Urothelium cell line (cell line): ENCODE measurements at places on chromosomes 1 and 21.

DNA sequence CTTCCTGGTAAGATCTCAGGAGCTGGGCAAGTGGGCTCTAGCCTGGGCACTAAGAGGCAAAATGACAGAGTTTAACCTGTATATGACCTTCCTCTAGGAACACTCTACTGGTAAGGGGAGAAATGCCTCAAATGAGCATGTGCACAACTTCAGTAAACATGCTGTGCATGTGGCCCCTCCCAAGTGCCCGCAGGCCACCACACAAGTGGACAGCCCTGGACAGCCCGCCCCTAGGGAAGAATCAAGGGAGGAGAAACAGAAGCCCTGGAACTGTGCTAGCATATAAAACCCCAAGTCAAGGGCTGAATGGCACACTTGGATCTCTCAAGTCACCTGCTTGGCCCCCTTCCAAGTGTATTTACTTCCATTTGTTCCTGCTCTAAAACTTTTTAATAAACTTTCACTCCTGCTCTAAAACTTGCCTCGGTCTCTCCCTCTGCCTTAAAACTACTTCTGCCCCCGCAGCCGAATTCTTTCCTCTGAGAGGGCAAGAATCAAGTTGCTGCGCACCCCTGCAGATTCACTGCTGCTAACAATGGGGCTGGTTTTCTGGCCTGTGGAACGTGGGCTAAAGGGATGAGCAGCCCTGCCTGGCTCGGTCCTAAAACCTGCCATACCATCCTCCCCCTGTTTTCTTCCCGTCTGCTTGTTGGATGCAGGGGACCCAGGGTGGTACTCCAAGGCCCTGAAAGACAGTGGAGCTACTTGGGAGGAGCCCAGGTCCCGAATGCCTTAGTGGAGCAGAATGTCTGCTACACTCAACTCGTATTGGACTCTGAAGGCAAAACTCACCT lies 93.5 kb downstream of the IER5 start:
- no peak for DNase-seq

- DNase-seq, result no peak
Observed at GRCh38 chr21:35922618-35923017, 137.7 kb downstream of the SETD4 start.

DNA sequence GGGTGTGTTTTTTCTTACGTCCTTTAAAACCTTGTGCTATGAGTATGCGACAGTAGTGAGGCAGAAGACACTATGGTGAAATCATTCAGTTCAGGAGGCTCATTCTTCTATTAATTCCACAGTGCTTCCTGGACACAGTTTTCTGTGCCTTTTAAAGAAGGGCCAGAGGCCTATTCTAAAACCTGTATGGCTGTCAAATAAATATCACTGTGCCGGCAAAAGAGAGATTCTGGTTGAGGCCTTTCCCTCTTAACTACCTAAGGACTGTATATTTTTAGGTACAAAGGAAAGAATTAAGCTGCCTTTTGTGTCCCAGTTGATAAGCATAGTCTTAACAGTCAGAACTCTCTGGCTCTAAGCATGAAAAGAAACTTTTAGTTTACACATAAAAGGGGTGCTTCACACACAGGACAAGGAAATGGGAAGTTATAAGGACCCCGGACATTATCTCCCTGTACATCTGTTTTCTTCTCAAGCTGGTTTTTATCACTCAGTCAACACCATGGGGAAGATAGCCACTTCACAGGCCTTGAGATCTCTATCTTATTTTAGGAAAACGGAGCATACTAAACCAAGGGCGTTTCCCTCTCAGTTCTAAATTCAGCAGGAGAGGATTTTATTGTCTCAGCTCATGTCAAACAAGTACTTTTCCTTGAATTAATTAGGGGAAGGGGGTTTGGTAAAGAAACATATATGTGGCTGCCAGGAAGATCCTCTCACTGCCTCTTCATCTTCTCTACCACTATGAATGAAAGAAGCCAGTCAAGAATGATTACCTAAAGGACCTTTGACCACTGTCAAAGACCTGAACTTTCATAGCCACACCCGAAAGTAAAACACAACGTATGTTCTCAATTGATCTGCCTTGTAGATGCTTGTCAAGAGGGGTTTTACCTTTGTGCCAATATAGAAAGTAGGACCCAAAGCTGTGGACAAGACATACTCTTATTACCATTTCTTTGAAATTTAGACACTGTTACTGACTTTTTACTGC lies 71.4 kb upstream of the HSPA13 start:
- DNase-seq, result no peak

DNA sequence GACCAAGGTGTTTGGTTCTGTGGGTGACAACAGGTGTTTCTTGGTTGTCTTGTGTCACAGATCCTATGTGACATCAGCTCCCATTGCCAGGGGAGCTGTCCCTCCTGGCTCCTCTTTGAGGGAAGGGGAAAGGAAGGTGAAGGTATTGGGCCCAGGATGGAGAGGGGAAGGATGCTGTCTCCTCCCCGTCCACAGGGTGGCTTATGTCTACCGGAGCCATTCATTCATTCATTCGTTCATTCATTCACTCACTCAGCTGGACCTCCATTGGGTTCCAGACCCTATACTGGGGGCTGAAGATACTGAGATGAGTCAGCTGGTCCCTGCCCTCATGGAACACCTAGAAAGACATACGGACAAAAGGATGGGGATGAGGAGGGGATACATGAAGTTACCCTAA lies 38.9 kb downstream of the EPHB2 start:
- DNase-seq, result no peak

GRCh38 chr1:169148472-169149252 lies 42.2 kb downstream of the ATP1B1 start:
- DNase-seq, result no peak

DNA sequence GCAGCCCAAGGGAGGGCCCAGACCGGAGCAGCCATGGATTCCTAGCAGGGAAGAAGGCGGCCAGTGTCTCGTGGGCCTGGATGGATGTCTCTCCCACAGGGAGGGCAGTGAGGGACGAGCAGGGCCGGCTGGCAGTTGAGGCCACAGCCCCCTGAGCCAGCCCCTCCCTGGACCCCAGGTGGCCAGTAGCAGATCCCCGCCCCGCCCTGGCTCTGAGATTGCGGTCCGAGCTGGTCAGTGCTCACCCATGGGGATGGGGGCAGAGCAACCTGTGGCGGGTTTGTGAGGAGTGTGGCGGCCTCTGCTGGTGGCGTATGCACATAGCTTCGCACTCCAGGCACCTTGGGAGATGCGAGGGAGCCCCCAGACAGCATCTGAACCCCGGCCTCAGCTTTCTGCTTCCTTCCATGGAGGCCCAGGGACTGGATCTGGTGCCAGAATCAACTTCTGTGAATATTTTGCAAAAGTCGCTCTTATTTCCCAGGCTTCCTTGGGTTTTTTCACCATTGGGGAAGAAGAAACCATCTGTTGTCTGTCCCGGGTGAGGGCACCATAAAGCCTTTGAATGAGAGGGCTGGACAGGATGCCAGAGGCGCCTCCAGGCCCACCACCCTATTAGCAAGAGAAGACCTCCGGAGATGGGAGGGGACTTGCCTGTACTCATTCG lies 8.4 kb upstream of the KCNN3 start:
- DNase-seq, result peak; percentile 81

DNA sequence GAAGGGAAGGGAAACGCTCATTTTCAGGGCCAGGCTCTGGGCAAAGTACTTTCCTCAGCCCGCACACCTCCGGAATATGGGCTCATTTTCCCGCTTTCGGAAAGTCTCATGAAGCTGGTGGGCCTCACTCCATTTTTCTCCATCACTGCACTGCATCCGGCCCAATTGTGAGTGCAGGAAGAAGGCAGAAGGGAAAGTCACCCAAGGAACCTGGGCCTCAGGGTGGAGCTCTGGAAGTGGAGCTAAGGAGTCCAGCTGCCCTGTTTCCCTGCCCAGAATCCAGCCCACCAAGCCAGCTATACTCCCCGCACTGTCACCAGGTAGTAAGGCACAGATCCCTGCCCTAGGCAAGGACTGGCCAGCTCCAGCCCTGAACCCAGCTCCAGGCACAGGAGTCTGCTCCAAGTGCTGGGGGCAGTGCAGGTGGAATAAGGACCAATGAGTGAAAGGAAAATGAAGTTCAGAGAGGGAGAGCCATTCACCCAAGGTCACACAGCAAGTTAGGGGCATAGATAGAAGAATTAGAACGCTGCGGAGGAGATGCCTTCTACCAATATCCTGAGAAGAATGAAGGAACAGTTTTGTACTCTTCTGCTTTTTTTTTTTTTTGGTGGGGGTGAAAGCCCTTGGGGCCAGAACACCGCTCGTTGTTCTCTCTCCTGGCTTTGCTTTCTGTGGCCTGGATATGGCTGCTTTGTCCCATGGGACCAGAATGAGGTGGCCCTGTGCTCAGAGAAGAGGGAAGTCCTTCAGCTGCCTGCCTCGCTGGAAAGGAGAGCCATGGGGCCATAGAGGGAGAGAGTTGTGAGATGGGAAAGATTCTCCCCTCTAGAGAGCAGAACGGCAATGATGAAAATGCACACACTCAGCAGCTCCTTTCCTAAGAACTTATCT lies 10.0 kb downstream of the LRP8 start:
- no peak for DNase-seq

GRCh38 chr1:115958866-115959265 lies 17.4 kb upstream of the SLC22A15 start:
- no peak for DNase-seq

DNA sequence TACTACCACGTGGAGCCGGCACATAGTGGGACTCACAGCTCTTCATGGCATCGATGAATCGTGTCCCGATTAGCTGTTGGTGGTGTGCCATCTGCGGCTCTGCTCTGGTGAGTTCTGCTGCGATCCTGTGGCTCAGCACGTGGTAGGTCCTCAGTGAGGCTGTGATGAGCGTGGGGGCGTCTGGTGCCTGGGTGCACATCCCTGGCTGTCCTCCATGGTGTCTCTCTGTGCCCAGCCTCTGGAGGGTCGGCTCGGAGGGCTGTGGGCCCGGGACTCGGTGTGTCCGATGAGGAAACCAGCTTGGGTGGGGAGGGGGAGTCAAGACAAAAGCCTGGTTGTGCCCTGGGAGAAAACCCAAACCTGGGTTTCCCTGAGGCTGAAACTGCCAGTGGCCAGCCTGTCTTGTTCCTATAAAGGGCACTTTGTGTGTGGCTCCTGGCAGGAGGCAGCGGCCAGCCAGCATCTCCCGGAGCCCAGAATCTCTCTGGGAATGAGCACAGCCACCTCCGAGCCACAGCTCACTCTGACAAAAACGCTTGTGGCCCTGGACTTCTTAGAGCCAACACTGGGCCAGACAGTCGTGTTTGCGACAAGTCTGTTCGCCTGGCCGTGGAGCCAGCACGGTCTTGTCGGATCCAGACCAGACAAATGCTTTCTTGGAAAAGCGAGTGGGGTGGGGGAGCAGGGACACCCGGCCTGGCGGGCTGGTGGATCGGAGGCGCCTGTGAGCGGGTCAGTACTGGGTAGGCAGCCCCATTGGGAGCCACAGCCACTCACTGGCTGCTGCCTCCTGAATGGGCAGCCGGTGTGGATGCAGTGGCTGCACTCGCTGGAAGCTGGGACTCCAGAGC lies 31.8 kb downstream of the SPSB1 start:
- no peak for DNase-seq

DNA sequence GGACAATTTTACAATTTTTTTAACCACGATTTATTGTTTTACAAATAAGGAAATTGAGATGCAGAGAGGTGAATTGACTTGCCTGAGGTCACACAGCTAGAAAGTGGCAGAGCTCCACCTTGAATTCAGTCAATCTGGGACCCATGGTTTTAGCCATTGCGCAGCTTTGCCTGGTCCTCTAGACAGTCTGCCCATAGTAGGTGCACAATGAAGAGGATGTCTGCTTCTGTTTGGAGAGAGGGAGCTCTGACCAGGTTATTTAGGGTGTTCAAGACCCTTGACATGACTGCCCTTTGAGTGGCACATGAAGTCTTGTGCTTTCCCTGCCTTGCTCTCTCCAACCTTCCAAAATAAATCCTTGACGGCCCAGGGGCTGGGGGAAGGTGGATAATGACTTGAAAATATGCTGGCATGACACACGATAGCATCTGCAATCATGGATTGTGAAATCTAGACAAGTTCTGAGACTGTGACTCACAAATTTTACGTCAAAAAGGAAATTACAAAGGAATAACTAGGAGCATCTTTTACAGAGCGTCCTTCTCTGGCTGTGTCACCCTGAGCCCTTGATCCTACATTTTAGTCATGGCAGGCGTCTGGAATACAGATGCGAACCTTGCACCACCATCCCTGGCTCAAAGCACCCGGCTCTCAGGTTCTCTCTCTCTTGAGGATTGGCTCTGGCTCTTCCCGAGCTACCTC lies 26.2 kb upstream of the ID3 start:
- DNase-seq, result peak; percentile 63

DNA sequence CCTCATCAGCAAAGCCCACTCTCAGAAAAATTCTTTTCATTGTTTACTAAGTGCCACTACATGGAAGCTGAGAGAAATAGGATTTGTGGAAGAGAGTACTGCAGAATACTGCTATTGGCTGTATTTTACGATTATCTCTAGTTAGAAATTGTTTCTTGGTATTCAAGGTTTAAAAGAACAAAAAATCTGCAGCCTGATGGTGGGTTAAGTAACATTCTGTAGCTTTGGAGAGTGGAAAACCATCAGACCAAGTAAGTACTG lies 27.3 kb downstream of the PTTG1IP start:
- no peak for DNase-seq

DNA sequence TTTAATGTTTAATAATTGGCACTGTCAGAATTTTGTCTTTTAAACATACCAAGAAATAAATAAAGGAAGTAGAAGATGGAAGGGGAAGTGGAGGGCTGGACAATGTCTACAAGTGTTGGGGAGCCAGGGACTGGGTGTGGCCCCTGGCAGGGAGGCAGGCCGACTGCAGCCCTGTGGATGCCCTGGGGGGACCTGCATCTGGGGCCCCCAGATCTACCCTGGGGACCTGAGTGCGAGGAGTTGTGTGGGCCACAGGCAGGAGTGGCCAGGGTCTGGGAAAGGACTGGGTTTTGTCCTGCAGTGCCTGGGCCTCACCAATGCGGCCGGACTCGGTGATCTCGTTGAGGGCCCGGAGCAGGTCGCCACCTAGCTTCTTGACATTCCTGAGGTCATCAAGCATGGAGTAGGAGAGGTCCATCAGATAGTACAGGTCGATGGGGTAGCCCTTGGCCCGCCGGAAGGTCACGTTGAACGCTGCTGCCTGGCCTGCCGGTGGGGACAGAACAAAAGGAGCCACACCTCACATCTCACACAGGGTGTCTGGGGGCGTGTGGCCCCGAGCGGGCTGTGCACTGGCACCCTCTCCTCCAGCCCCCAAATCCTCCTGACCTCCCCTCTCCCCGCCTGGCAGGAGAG lies 17.5 kb downstream of the ITGB2 start:
- DNase-seq, result no peak

GRCh38 chr1:24893431-24893830 lies 36.6 kb downstream of the RUNX3 start:
- no peak for DNase-seq

DNA sequence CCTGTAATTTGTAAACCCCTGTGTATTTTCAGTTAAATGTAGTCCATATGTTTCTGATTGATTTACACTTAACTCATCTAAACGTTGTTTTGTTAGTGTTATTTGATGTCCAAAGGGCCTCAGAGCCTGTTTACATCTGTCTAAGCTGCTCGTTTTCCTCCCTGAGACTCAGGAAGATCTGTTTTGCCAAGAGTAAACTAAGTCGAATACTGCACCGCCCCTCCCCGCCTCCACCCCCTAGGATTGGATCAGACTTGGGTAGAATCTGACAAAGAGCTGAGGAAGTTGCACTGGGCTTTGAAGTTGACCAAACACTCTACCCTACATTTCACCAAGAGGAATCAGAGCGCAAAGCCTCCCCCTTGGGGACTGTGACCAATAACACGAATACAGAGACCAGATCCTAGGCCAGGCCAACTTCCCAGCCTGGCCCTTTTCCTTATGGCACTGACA lies 206.9 kb upstream of the LMO4 start:
- no peak for DNase-seq
